ENCODE measurements at places on chromosomes 12 and 14.

DNA sequence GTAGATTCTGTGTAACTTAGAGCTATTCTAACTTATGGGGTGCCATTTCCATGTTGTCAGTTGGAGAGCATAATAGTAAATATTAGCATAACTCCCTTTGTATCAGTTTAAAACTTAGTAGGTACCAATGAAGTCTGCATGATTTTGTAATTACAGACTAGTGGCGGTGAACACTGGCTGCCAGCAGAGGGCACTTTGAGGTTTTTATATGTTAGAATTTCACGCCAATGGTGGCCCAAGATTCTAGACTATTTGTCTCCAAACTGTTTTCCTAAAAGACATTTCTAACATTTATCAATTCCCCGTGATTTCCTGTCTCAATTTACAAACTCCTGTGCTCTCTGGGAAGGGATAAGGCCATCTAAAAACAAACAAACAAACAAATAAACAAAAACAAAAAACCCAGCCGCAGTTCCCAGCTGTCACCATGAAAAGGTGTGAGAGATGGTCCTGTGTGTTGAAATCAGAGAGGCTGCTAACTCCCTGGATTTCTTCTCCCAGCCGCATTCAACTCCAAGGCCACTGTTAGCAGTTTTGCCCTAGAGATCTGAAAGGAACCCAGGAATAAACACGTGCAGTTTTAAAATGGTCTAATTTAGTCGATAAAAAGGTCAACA lies 57.6 kb downstream of the BRMS1L start:
- DNase-seq, result peak; percentile 23

- no peak for DNase-seq
Measured at GRCh38 chr14:94685681-94686485, 73.7 kb downstream of the SERPINA3 start.

DNA sequence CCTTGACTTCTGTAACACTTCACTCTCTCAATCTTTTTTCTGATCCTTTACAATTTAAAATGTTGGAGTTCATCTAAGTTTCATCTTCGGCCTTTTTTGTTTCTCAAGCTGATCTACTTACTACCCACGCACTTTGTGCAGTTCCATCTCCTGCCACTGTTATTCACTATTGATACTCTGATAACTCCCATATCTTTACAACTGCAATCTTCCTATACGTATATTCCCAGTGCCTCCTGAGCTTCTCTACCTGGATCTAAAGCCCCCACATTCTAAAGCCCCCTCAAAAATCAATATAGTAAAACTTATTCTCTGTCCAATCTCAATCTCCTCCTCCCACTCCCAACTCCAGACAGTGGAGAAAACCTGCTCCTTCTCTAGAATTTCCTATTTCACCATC lies 5.9 kb downstream of the ATG2B start:
- DNase-seq, result peak; percentile 9

- no peak for DNase-seq
Measured at GRCh38 chr12:75439930-75440329, 40.6 kb upstream of the GLIPR1 start.

DNA sequence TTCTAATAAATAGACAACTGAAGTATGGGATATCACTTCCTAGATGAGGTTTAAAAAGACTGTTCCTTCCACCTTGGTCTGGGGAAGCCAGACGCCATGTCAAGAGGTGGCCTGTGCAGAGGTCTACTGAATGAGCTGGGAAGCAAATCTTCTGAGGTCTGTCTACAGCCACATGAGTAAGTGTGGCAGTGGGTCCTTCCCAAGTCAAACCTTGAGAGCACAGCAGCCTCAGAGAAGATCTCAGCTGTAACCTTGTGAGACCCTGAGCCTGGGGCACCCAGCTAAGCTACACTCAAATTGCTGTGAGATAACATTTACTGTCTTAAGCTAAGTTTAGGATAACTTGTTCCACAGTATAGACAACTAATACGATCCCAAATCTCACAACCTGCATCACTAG lies 20.2 kb downstream of the NDUFA12 start:
- no peak for DNase-seq

DNA sequence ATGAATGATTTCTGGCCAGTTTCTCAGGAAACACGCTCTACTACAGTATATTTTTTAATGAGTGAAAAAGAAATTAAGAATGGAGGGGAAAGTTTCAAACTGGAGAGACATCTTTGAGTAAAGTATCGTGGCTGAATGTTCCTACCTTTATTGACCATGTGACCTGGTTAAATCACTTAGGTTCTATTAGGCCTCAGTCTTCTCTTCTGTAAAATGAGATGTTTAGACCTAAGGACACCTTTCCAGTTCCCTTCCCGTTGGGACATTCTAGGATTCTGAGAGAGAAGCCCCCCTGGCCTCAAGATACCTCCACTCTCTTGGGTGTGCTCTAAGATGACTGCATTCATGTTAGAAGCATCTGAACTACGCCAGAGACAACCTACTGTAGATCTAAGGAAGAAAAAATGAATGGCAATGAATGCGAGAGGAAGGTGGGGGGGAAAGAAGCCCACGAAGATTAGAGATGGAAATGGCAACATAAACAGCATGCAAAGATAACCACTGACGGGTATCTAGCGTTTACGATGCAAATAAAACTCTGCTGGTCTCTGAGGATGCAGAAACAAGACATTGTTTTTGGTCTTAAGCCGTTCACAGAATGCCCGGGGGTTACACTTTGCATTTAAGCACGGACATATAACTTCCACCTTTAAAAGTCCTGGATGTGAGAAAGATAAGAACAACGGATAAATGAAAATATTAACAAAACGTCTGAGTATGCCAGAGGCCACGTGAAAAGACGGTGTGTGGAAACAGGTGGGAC lies 599 bp upstream of the CPSF6 start:
- no peak for DNase-seq

DNA sequence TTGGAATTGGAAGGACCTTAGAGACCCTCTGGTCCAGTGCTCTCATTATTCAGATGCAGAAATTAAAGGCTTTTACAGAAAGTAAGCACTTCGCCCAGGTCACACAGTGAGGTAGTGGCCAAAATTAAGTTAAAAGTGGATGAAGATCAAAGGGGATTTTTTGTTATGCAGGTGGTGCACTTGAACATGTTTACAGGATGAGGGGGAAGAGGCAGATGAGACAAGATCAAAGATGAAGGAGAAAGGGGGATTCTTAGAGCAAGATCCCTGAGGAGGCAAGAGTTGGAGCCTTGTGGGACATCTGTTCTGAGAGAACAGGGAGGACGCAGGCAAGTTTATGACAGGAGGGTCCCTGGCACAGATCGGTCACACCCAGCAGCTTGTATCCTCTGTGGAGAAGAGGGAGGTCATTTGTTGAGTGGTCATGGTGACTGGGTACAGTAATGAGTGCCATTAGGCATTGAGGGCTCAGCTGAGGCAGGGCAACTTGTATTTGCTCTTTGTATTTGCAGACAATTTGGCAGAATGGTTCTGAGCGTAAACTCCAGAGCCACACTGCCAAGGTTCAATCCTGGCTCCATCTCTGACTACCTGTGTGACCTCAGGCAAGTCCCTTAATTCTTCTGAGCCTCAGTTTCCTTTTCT lies 84.0 kb downstream of the BORCS5 start:
- DNase-seq, result no peak

DNA sequence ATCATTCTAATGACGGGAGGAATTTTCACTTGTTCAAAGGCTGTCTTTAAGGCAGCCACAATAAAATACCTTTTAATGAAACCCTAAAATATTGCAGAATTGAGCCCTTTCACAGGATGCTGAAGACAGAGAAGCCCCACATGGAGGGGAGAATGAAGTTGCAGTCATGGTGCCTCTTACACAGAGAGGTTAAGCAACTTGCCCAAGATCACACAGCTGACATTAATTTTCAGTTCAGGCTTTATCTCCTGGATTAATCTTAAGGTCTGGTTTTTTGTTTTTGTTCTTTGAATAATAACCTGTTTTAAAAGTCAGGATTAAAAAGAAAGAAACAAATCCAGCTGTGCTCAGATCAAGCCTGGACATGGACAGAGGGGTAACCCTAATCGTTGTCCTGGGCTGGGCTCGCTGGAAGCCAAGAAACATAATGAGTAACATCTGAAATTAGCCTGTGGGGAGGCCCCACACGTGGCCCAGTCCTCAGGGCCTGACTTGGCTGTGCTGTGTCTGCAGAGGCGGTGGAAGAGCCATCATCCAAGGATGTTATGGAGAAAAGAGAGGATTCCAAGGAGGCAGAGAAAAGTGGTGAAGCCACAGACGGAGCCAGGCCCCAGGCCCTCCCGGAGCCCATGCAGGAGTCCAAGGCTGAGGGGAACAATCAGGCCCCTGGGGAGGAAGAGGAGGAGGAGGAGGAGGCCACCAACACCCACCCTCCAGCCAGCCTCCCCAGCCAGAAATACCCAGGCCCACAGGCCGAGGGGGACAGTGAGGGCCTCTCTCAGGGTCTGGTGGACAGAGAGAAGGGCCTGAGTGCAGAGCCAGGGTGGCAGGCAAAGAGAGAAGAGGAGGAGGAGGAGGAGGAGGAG lies 8.0 kb downstream of the CHGA start:
- no peak for DNase-seq

- no peak for DNase-seq
Measured at GRCh38 chr12:28054583-28054982, 82.0 kb upstream of the PTHLH start.

DNA sequence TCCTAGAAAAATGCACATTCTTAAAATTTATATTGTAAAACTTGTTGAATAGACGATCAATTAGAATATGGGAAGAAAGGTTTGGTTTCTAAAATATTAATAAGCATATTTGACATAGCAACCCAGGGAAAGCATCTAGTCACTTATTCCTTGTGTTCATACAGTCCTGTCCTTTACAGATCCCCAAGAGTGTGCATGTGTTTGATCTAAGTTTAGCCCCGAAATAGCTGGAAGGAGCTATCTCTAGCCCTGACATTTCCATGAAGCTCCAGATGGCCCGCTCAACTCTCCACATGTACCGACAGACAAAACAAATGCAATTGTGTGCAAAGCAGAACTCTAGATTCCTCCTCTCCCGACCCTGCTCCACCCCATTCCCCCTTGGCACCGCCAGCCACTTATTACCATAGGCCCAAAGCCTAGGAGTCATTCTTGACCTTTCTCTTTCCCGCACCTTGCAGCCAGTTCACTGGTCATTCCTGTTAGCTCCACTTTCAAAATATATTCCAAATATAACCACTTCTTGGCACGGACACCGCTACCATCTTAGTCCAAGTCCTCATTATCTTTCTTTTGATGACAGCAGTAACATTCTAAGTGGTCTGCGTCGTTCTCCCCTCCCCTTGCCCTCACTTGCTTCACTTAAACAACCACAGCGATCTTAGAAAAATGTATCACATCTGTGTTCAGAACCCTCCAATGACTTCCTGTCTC lies 45.4 kb upstream of the GZMB start:
- DNase-seq, result no peak

DNA sequence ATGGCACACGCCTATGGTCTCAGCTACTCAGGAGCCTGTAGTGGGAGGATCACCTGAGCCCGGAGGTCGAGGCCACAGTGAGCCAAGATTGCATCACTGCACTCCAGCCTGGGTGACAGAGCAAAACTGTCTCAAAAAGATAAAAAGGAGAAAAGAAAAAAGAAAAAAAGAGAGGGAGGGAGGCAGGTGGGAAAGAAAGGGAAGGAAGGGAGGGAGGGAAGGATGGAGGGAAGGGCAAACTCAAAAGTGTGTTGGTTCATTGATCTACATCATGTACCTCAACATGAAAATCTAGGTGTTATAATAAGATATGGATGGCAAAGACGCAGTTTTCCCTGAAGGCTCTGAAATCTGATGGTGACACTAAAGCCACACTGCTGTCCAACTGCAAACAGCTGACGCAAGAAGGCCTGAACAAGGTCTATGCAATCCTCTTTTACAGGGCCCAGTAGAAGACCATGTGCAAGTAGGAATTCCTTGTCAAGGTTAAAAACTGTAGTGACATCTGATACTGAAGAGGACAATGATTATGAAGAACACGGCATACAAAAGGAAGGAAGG lies 143.6 kb downstream of the ITPR2 start:
- DNase-seq, result no peak

GRCh38 chr14:54704768-54705167 lies 137.8 kb downstream of the SAMD4A start:
- DNase-seq, result no peak

DNA sequence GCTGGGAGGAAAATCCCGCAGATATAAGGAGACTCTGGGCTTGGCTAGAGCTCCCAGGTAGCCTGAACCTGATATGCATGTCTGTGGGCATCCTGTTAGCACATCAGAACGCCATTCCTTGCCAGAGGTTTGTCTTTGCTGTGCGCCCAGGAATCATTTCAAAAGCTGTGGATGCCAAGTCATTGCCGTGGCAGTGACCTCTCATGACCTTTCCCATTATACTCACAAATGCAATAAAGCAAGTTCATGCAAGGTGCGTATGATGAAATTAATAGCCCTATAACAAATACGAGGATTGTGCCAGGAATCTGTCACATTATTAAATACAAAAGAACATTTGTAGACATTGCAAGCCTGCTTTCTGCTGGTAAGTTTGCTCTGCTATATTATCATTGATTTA lies 229.1 kb upstream of the PELI2 start:
- DNase-seq, result no peak

- DNase-seq, result no peak
Measured at GRCh38 chr14:94462219-94462551, 9.6 kb upstream of the SERPINA11 start.

GRCh38 chr12:49716553-49716952 lies 9.3 kb upstream of the FMNL3 start:
- no peak for DNase-seq

DNA sequence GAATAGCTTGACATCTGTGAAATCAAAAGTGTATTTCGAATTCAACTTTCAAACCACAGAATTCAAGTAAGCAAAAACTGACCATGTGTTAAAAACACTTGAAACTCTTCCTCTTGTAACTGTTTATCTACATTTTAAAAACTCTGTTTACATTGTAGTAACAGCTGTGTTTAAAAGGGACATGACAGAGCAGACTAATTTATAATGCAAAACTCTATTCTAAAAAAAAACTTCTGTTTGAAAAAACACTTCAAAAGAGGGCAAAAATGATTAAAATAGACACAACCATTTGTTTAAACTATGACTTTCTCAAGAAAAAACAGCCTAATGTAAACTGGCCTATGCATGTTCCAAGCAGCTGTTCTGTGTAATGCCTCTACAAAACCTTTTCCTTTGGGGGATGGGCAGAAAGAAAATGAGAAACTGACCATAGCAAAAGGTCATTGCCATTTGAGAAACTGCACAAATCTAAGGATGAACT lies 149.1 kb upstream of the HMGA2 start:
- DNase-seq, result no peak

DNA sequence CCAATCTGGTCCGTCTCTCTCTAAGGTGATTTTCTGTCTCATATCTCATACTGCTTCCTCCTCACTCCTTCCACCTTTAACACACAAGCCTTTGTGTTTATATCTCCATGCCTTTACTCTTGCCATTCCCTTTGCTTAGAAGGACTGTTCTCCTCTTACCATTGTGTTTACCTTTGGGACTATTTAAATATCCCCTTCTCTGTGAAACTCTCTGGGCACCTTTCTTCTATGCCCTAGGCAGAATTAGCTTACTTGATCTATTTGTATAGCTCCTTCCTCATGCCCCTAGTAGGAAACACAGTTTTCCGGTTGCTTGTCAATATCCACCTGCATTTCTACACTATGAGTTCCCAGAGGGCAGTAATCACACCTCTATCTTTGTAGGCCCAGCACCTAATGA lies 3.9 kb upstream of the AMHR2 start:
- no peak for DNase-seq

- DNase-seq, result no peak
Measured at GRCh38 chr12:110577864-110578693, 5.0 kb downstream of the PPTC7 start.

- no peak for DNase-seq
Measured at GRCh38 chr12:122964439-122965257, 1.6 kb downstream of the ABCB9 start.
